ENCODE measurements at places on chromosomes 3 and 15. TPM values are rescaled to one million over a fixed set of nuclear protein-coding genes. Genes with fewer than 3 reads are reported as not detected.

DNA sequence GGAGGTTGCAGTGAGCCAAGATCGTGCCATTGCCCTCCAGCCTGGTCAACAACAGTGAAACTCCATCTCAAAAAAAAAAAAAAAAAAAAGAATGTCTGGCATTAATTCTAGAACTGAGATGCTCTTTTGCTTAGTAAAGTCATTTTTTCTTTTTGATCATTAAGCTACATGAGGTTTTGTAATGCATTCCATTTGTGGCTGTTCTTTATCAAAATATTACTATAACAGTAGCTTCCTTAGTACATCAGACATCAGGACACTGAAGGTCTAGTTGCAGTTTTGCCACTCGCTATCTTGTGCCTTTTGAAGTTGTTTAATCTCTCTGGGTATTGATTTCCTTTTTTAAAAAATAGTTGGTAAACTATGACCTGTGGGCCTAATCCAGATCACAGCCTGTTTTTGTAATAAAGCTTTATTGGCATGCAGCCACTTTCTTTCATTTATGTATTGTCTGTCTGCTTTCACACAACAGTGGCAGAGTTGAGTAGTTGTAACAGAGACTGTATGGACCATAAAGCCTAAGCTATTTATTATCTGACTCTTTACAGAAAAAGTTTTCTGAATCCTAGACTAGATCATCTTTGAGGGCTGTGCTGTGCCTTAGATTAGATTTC is 76.6 kb downstream of the SLC25A26 start:
- no peak for DNase-seq

GRCh38 chr3:26438325-26438940 is 184.1 kb upstream of the LRRC3B start:
- no peak for DNase-seq

DNA sequence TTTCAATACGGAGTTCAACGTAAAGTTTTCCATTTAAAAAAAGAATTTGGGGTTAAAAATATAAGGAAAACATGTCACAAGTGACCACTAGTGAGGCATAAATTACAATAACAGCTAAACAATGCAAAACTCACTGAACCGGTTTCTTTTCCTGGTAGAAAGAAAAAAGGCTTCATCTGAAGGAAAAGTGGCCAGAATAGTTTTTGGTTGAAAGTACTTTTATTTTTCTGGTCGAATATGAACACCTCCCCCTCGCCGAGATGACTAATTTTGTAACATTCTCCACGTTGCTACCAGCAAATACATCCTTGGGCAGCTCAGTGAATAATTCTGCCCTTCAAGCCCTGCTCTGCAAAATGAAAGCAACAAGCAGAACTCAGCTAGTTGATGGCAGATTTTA is 3.9 kb upstream of the SRGAP3 start:
- DNase-seq = no peak

DNA sequence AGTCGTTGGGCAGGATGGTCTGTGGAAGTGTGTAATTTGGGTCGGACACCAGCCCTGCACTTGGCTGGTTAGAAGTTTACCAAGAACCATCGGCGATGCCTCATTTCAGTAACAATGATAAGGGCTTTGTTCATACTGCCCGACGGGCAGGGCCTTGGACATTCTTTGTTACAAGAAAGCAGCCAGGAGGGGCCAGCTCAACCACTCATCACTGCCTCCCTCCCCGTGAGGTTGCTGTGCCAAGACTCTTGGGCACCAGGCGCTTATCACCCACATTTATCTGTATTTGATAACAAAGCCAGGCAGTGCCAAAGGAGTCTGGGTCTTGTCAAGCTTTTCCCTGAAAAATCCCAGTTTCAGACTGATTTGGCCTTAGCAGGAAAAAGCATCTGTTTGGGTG is 235.0 kb downstream of the ADAMTS17 start:
- DNase-seq = no peak

SLC22A14 gene
- 0.62 TPM for total RNA-seq

ROPN1 gene
- total RNA-seq = not detected

DNA sequence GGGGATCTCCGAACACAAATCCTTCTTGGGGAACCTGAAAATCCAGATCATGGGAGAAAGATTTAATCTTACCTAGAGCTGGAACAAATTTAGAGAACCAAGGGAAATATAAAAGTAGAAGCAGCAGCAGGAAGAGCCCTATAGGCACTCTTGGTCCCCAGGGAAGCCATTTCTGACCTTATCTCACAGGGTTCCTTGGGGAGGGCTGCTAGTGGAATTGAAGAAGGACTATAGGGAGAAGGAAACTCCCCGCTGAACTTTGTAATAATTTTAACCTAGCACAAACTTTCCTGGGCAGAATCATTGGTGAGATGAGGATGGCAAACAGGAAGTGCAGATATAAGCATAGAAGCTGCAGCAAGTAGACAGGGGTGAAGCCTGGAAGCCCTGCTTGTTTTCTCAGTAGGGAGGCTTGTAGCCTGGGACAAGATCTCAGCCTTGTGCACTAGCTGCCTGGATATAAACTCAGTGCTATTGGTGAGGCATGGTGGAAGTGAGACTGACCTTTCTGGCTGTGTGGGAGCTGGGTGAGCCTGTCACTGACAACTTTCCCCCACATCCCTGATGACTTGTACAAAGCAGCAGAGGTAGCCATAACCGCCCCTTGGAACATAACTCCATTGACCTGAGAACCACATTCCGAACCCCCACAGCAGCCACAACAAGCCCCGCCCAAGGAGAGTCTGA is 343.0 kb upstream of the TGFBR2 start:
- DNase-seq = no peak

GRCh38 chr3:50189274-50189673 is 2.1 kb upstream of the GNAT1 start:
- DNase-seq = no peak

DNA sequence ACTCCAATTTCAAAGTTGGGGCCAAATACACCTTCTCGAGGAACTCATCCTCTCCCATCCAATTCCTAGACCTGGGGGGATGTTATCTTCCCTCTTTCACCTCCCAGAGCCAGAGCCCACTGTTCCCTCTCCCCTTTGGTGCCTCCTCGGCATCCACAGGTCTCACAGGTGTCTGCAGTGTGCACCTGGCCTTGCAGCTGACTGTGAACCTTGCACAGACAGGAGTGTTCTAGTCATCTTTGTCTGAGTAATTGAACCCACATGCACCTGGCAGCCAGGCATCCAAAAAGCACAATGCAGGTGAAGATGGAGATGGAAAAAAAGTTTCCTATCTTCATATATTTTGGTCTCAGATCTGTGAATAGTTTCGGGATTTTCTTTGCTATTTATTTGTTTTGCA is 30.8 kb downstream of the PCOLCE2 start:
- DNase-seq = no peak

All from chondrocyte (in vitro differentiated cells).